ENCODE measurements at places on chromosomes 2 and 18.
A peak's percentile ranks its signal among the peaks of the same experiment; 100 is the strongest.

DNA sequence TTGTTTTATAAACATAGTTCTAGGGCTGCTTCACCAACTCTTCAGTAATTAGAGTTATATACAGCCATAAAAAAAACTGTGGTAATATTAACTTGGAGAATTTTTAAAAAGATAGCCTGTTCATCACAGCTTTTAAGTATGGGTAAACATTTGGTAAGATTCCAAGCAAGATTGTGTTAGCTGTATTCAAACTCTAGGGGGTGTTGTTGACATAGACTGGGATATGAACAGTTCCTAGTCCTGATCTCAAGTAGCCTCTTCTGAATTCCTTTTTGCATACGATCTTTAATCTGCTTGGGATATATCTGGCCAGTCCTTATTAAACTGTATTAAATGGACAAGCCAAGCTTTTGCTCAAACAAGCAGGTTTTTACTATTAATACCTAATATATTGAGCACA is 13.4 kb downstream of the NOP58 start:
- DNase-seq, result peak; percentile 7

DNA sequence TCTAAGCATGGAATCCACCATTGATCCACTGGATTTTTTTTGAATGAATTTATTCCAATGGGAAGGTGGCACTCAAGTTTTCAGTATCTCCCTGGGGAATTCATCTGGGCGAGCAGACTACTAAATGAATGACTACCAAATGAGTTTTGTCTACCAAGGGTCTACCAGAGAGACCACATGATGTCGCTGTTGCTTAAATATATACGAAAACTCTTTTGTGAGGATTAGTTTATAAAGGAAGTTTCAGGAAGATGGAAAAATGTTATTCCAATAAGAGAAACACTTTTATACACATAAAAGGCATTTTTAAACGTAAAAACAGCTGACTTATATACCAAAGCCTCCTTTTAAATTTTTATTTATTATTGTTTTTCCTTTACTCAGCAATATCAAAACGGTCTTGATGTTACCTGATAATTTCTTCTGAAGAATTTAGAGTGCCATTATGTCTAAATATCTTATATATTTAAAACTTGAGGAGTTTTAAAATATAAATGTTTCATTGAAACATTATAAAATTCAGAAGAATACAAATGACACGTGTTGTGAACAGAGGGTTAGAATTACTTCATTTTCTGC is 139.7 kb downstream of the HRH4 start:
- DNase-seq, result peak; percentile 57

GRCh38 chr18:58527285-58527951 is 101.5 kb downstream of the ALPK2 start:
- no peak for DNase-seq

GRCh38 chr2:188979187-188980114 is 5.3 kb downstream of the COL3A1 start:
- no peak for DNase-seq

- no peak for DNase-seq
Measured at GRCh38 chr2:179302764-179303571, 38.3 kb upstream of the SESTD1 start.

GRCh38 chr2:237244976-237245646 is 159.4 kb downstream of the COPS8 start:
- DNase-seq, result no peak

- DNase-seq, result peak; percentile 45
Measured at GRCh38 chr2:104844807-104845551, 8.9 kb upstream of the POU3F3 start.

GRCh38 chr2:109020217-109020637 is 31.2 kb upstream of the EDAR start:
- no peak for DNase-seq

GRCh38 chr18:65704046-65704445 is 46.8 kb upstream of the CDH7 start:
- no peak for DNase-seq

DNA sequence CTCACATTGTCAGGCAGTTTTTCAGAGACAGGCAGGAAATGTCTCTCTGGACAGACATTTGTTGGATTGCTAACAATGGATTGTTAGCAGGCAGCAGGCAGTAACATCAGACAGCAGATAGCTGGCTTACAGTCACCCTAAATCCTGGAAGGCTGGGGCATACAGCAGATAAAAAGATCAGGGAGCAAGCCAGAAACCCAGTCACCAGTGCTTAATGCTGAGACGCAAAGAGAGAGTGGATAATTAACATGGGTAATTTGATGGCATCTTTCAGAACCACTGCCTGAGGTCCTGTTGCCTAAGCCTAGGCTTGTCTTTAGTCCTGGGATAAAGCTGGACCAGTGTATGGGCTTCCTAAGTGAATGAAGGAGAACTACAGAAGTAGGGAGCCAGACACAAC is 22.4 kb downstream of the MC4R start:
- no peak for DNase-seq

DNA sequence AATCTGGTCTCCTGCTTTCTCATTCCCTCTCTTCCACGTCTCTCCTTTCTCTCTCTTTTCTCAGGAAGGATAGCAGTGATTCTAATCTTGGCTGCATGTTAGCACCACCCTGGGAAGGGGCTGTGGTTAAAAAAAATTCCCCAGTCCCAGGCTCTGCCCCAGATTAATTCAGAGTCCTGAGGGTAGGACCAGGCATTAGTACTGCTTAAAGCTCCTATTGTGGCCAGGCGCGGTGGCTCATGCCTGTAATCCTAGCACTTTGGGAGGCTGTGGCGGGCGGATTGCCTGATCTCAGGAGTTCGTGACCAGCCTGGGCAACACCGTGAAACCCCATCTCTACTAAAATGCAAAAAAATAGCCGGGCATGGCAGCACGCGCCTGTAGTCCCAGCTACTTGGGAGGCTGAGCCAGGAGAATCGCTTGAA is 35.4 kb upstream of the EML4 start:
- DNase-seq, result no peak

DNA sequence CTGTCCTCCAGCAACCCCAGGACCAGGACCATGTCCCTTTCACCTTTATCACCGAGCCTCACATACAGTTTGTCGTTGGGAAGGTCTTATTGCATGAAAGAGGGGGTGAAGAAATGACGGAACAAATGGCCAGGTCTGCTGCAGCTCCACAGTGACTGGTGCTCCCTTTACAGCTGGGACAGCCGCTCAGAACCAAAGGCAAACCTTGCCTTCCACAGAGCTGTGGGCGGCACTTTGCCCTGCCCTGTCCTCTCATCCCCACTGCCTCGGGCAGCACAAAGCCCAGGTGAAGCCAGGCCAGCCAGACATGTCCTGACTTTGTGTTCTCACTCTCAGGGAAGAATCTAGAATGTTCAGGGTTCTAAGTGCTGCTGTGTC is 961 bp downstream of the GPR55 start:
- DNase-seq, result no peak

GRCh38 chr2:218853766-218854165 is 5.8 kb upstream of the WNT6 start:
- no peak for DNase-seq

DNA sequence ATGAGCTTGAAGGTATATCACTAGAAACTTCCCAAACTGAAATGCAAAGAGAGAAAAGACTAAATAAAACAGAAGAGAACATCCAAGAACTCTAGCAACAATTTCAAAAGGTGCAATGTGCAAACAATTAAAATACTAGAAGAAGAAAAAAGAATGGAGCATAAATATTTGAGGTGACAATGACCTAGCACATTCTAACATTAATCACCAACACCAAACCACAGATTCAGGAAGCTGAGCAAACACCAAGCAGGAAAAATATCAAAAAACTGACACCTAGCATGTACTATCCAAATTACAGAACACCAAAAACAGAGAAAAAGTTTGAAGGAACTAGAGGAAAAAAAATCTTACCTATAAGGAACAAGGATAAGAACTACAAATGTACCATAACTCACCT is 460.8 kb downstream of the IRS1 start:
- DNase-seq, result no peak

DNA sequence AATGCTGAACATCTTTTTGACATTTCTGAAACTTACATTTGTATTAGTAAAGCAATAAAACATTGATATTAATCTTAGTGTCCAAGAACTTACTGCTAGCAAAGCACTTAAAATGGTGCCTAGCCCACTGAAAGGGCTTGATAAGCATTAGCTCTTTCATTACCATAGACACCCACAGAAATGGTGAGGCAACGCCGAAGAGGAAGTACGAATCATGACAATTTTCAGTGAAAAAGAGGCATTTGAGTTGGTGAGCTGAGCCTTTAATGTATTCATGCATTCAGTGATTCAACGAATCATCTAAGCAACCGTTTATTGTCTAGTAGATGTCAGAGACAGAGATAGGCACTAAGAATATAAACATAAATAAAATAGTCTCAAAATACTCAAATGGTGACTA is 101.1 kb downstream of the PIGN start:
- DNase-seq, result no peak

DNA sequence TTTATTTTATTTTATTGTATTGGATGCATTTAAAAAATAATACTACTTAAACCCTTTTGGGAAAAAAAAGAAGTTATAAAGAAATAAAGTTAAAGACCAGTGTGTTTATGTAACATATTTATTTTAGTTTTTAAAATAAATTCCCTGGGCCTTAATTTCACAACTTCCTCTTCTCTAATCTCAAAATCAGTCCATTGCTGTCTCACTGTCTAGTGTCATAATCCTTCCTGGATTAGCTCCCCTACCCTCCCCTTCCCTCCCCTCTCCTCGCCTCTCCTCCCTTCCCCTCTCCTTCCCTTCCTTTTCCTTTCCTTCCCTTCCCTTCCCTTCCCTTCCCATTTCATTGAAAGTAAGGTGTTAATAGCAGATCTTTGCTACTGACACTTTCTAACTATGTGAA is 40.3 kb upstream of the ZEB2 start:
- no peak for DNase-seq

GRCh38 chr2:36483290-36483689 is 114.7 kb downstream of the FEZ2 start:
- no peak for DNase-seq

DNA sequence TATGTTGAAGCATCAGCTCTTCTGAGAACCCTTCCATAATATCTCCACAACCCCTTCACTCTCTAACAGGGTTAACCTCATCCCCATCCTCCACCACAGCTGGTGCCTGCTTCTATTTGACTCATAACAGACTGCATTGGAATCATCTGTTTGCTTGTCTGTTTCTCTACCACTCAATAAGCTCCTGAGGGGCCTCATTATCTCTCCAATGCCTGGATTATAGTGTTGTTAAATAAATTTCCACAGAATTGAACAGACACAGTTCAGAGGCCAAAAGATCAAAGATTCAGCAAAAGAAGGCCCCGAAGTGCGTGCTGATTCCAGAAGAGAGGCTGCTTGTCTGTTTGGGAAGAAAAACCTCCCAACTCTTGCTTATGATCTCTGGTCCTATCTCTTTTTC is 33.7 kb upstream of the FAM98A start:
- no peak for DNase-seq

- no peak for DNase-seq
Measured at GRCh38 chr18:22194151-22194598, 24.8 kb downstream of the GATA6 start.

GRCh38 chr2:132776287-132776686 is 106.3 kb upstream of the LYPD1 start:
- no peak for DNase-seq

- no peak for DNase-seq
Measured at GRCh38 chr2:38010995-38011394, 65.0 kb downstream of the CYP1B1 start.

GRCh38 chr2:43123486-43123885 is 102.9 kb downstream of the ZFP36L2 start:
- no peak for DNase-seq

All from NCI-H748 treated with DMSO at 0.1 percent for 48 hours (cell line).